Stimulated activated CD4-positive, alpha-beta T cell treated with anti-CD3 and anti-CD28 coated beads, Interleukin-4, amount 100 ng/mL, for 4 hours (primary cell): ENCODE measurements at places on chromosomes 1 and 21.

DNA sequence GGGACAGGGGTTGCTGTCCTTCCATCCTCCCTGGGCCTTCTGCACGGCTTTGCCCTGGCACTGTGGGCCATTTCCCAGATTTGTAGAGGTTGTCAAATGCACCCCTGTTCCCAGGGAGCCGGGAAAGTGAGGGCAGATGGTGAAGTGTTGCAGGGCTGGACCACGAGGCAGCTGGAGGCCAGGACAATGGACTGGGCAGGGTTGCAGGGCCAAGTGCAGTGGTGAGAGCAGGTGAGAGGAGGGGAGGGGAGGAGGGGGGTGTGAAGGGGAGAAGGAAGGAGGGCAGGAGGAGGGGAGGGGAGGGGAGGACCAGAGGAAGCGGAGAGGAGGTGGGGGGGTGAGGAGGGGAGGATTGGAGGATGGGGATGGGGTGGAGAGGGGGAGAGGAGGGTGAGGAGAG is 443.9 kb downstream of the CAMTA1 start:
- DNase-seq, result no peak

GRCh38 chr1:218395916-218396315 is 50.8 kb downstream of the TGFB2 start:
- no peak for DNase-seq

GRCh38 chr1:87759421-87760087 is 430.9 kb downstream of the LMO4 start:
- DNase-seq, result no peak

DNA sequence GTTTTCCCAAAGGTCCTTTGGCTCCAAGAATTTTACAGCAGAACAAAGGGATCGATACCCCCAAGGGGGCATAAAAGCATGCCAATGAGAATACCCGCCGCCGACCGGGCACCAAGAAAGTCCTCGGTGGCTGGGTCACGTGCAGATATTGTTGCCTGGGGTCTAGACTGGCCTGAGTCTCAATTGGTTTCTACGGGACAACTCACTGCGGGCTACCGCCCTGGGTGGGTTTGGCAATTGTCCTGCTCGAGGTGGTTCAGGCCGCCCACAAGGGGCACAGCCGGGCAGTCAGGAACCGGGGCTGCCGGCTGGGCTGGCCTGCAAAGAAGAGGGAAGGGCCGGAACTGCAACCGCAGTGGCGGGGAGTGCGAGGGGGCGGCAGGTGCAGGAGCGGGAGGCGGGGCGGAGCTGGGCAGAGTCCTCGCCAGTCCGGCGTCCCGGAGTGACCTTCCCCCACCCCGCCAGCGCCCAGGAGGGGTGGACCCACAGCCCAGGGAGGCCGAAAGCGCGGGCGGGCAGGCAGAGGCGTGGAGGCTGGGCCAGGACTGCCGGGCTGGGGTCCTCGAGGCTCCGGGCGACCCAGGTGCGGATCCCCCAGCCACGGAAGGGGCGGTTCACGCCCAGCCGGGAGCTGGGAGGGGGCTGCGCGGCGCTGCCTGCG is 926 bp upstream of the ATP1B1 start:
- DNase-seq, result peak; percentile 9

DNA sequence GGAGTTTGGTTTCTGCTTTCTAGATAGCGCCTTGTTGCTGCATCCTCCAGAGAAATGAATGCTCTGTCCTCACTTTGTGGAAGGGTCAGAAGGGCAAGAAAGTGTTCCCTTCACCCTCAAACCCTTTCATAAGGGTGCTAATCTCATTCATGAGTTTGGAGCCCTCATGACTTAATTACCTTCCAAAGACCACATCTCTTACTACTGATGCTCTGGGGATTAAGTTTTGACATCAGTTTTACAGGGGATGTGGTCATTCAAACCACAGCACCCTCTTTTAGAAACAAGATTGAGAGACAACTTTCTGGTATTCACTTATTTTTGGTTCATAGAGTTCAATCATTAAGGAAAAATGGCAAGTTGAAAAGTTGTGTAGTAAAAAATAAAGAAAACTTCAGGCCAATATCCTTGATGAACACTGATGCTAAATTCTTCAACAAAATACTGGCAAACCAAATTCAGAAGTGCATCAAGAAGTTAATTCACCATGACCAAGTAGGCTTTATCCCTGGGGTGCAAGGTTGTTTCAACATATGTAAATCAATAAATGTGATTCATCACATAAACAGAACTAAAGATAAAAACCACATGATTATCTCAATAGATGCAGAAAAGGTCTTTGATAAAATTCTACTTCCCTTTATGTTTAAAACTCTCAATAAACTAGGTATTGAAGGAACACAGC is 442.1 kb downstream of the PTBP2 start:
- DNase-seq, result no peak

DNA sequence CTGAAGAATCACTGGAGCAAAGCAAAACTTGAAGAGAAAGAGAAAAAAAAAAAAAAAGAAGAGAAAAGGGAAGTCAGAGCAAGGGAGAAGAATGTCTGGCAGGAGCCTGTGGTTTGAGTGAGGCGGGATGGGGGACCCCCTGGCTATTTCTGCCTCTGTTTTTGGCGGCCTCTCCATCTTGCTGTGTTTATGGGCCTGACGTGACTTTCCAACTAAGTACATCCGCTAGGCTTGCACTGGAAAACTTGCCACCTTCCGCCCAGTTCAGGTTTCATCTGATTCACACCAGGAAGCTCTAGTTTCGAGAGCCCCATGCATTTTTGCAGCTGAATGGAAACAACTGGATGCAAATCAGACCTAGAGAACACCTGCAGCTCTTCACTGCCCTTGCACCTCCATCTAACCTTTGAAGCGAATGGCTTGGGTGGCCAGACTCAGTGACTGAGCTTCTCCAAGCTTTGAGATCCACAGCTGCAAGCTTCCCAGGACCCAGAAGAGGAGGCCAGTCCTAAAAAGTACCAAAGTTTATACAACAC is 28.0 kb downstream of the TBX15 start:
- no peak for DNase-seq

DNA sequence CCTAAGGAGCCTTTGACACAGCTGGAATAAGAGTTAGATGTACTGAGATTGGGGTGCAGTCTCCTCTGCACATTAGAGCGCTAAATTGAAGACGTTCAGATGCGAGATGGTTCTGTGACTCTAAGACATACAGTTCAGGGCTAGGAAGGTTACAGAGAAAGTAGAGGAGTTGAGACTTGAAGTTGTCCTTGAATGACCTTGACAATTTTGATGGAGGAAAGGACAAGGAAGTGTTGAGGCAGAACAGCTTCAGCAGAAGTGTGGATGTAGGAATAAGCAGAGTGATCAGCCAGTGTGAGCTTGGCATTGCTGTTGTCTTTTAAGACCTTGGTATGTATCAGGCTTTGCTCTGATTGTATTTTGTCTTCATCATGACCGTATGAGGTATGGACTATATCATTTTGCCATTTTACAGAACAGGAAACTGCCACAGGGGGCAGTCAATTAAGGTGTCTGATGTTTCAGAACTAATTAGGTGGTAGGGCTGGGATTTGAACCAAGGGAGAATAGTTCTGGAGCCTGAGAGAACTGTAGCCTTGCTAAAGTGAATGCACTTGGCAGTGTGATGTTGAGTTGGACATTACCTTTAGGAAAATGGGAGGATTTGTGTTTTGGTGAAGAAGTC is 9.2 kb downstream of the TTF2 start:
- no peak for DNase-seq

DNA sequence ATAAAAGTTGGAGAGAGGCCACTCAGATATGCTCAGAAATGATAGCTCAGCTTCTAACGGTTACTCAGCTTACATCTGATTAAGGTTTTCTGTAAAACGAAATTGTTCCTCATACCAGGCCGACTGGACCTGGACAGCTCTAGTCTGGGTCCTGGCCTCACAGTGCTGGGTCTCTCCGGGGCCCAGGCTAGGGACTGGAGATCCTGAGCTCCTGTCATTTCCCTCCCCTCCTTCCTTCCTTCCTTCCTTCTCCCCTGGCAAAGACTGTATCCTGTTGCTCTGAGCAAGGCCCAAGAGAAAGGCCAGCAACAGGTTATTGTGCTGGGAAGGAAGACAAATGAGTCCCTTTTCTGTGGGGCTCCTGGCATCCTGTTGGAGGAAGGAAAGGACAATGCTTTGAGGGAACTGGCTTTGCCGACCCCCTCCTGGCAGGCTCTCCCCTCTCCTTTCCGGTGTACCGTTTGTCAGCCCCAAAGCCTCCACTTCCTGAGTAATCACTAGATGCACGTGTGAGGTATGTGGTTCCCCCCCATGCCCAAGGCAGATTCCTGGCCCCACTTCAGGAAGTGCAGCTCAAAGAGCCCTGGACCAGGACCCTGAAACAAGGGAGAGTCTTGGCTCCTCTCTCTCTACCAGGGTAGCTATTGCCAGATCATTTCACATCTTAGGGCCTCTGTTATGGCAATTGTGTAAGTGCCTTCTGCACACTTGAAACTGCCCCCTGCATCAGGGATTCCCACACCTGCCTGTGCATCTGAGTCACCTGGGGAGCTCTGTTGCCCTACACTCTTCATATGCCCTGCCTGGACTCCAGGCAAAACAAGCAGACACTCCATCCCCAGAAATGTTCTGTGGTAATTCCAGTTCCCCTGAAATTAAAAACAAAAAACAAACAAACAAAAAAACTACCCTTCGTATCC is 212.7 kb upstream of the FGGY start:
- DNase-seq, result no peak

GRCh38 chr1:59442492-59442891 is 145.6 kb downstream of the FGGY start:
- DNase-seq, result no peak

DNA sequence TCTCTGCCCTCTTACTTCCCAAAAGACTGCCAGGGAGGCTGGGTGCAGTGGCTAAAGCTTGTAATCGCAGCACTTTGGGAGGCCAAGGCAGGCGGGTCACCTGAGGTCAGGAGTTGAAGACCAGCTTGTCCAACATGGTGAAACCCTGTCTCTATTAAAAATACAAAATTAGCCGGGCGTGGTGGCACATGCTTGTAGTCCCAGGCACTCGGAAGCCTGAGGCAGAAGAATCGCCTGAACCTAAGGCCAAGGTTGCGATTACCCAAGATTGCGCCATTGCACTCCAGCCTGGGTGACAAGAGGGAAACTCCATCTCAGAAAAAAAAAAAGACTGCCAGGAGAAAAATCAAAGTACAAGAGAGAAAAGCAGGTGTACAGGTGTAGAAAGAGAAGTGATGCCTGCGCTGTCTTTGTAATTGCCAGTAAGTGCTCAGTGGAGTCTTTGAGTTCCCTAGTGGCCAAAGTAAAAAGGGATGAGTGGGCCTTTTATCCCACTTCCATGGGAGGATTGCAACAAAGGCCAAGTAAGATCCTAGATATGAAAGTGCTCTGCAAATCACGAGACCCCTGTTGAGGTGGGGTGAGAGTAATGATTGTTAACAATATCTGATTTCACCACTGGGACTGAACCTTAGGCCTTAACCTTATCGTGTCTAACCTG is 94.7 kb upstream of the WNT4 start:
- DNase-seq, result no peak

- no peak for DNase-seq
Measured at GRCh38 chr1:223515926-223516325, 122.7 kb downstream of the CCDC185 start.

DNA sequence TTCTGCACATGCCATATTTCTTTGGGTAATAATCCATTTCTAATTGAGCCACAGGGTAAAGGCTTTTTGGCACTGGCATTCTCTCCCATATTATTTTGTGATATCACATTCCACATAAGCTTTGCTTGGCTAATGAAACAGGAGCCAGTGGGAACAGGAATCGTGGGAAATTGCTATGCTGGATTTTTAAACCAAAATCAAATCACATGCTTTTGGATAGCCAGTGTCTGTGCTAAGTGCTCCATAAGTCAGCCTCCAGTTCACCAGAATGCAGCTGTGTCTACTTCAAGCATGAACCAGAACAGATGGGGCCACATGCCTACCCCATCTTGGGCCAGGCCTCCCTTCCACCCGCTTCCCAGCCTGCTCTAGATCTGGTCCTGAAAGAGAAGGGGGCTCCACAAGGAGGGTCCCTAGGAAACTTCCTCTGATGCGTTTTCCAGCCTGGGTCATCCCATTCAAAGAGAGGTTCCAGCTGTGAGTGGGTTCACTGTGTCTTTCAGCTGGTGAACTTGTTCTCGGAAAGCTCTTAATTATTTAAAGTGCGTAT is 131.2 kb upstream of the COA6 start:
- no peak for DNase-seq

DNA sequence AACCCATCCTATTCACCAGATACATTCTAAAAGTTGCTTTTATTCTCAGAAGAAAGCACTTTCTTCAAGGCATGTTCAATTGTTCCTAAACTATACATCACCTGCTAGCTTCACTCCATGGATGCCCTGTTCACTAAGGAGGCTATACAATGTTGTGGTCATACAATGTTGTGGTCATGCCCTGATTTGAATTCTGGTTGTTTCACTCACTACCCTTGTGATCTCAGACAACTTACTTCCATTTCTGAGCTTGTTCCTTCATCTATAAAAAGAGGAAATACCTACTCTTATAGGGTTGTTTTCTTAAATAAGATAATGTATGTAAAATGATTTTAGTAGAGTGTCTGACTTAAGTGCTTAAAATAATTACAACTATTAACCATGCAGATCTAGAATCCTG is 19.7 kb downstream of the EDEM3 start:
- no peak for DNase-seq

- no peak for DNase-seq
Measured at GRCh38 chr1:155307247-155307740, 1.4 kb upstream of the FDPS start.

DNA sequence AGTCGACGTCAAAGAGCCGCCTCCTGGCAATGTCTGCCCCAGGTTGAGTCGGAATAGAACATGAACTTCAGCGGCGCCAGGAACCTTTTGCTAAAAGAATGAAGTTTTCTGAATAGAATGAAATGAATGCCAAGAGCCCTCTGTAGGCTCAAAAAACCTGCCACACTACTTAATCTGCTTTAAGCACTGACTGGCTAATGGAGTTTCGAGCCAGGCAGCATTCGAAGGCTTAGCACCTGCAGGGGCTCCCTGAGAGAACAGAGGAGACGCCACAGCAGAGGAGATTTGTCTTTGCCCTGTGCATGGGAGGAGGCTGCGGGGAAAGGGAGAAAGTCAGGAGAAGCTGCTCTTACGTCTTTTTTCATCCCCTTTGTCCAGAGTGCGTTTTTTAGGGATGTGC is 641.7 kb downstream of the AJAP1 start:
- no peak for DNase-seq

DNA sequence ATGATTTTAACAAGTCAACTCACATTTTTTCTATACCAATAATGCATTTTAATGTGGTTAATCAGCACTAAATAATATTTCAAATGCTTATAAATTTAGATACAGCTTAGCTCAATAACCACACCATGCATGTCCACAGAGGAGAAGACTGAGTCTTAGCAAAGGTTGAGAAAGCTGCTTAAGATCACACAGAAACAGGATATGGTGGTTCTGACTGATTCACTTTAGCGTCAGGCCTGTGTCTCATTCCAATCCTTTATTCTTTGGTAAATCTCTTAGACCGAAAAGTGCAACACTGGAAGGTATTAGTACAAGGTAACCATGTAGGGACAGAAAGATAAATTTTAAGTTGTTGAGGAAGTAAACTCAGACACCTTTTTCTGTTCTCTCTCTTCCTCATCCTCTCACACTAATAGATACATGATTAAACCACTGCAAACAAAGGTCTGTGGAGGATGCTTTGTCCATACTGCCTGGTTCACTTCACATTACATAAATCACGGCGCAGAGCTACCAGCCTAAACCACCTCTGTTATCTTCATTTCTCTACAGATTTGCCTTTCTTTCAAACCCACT is 139.0 kb downstream of the DPYD start:
- no peak for DNase-seq
